Kidney tubule cell (primary cell): ENCODE measurements at places on chromosomes 11 and 22.
A peak's percentile ranks its signal among the peaks of the same experiment; 100 is the strongest.

GRCh38 chr11:72430741-72431570 is 3.4 kb downstream of the CLPB start:
- peak; percentile 68 for DNase-seq

- DNase-seq = no peak
Observed at GRCh38 chr11:66287889-66288670, 863 bp downstream of the YIF1A start.

DNA sequence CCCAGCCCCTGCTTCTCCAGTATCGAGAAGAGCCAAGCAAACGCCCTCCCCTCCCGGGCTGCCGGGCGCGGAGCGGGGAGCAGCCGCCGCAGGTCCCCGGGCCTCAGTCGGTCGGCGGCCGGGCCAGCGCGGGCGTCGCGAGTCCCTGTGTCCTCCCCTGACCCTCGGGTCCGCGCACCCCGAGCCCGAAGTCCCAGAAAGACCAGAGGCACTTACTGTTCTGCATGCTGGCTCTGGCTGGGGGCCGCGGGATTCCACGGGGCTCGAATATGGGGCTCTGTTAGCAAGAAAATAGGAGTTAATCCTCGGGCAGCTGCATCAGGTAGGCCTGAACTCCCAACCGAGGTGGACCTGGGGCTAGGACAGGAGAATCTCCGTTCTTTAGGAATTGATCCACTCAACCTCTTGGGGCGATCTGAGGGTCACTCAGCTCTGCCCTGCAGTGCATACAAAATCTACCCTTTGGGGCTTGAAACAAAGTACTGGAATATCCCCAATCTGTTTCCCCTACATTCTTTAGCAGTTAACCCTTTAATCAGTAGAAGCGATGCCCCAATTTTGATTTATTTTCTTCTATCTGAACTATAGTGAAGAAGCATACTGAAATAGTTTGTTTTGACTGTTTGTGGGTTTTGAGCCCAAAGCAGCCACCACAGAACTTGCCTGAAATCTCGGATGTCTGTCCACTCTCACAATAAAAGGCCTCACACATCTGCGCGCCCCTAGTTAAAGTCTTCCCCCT is 4.8 kb downstream of the PAX6 start:
- no peak for DNase-seq

GRCh38 chr11:64745521-64746328 is 1.8 kb upstream of the RASGRP2 start:
- DNase-seq = no peak

DNA sequence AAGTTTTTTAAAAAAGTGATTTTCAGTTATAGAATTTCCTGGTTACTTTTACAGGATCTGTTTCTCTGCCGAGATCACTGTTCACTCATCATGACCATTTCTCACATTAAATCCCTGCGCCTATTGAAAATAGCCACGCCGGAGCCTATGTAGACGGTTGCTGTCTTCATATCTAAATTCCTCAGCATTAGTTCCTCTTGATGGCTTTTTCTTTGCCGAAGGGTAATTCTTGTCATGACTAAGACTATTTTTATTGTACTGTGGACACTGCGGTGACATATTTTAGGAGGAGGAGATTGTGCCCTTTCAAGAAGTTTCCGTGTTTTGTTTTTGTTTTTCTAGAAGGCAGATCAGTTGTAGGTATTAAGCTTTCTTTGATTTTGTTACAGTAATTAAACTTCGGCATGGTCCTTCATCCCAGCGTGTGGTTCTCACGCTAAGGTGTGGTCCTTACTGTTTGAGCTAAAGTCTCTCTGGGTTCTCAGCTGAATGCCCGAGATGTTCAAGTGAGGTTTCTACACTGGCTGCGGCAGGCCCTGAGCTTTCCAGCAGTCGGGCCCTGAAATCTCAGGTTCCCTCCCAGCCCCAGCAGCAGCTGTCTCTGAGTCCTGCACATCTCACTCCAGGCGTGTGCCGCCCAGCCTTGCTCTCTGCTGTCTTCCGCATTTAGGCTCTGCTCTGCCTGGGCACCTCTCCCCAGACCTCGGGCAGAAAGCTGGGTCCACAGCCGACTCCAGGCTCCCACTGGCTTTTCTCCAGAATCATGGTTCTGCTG is 1110.5 kb downstream of the TBC1D22A start:
- DNase-seq = no peak

DNA sequence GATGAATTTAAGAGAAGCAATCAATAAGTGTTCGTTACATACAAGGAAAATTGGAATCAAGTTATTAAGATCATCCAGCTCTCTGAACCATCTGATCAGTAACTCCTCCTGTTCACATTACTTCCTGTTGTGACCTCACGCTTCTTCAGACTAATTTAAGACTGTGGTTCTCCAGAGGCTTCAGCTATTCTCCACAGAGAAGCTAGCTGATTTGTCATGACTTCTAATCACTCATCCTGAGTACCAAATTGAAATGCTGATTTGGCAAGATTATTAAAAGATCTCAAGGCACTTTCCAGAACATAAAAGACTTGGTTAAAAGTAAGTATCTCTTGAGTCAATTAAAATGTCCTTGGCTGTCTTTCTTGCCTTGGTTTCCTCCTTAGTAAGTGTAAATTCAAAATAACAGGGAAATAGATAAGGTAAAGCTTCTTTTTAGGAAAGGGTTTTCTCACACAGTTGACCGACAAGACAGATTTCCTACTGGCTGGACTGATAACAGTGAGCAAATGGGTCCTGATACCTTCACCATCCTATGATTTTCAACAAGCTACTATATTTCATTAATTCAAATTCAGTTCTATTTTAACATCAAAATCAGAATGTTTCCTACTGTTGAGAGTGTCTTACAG is 38.5 kb downstream of the GAB2 start:
- DNase-seq = peak; percentile 50

DNA sequence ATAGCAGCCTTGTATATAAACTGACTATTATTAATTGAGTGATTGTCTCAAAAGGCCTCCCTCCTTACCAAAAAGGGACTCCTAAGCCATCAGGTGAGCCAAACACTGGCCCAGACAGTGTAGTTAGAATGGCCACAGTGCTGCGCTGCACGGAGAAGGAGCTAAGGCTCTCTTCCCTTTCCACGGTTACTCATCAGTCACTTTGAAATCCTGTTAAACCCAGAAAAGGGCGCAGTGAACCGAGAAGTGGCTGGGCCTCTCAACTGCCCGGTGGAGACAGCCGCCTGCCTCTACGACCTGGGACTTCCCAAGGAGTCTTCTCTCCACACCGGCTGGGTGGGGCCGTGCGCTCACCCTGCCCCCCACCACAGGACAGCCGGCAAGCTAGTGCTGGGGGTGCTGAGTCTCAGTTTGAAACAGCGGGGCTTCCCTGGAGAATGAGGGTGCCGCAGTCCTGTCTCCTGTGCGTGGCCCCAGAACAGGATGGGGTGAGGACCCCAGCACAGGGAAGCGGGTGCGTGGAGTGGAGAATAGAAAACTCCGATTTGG is 1.3 kb downstream of the MYH9 start:
- peak; percentile 94 for DNase-seq

DNA sequence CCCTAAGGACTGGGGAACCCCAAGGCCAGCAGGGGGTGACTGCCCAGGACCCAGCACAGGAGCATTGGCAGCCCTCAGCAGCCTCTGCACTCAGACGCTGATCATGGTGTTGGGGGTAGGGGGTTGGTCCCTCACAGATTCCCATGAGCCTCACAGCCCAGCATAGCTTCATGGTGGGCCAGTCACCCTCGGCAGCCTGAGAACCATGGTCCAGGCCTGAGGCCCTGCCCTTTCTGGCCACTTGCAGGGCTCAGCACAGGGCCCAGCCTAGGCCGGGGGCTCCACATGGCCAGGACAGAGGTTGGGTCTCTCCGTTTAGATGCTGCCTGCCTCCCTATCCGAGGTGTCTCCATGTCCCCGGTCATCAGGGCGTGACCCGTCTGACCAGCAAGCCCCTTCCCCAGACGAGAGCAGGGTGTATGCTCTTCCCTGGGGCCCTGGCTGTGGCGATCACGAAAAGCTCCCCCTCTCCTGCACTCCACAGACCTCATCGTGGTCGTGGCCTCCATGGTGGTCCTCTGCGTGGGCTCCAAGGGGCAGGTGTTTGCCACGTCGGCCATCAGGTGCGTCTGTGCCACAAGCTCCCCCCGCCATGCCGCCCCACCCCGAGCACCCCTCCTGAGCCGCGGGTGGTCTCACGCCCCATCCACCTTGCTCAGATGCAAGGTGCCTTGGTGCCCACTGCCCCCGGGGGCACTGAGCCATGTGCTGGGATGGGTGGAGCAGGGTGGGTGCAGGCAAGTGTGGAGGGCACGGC is 126.2 kb downstream of the KCNQ1 start:
- DNase-seq = no peak

DNA sequence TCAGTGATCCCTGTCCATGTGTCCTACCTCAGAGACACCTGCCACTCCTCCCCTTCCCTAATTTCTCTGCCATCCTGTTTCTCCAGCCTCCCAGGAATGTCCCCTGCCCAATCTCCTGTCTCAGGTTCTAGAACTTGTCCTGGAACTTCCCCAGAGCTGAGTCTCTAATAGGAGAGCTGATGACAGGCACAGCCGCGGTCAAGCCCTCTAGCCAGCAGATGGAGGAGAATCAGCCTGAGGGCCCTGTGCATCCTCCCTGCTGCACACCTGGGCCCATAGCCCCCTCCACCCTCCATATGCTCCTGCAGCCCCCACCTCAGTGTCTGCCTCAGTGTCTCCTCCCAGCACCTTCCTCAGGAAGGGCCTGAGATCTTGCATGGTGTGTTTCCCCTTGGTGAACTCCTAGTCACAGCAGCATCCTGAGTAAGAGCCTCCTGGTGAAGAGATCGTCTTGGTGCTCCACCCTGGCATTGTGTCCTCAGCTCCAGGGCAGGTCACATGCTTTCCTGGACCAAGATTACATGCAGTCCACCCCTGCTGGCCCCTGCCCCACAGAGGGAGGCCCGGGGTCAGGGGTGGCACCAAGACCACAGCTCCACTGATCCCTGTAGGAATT is 43.9 kb upstream of the VPREB1 start:
- no peak for DNase-seq

DNA sequence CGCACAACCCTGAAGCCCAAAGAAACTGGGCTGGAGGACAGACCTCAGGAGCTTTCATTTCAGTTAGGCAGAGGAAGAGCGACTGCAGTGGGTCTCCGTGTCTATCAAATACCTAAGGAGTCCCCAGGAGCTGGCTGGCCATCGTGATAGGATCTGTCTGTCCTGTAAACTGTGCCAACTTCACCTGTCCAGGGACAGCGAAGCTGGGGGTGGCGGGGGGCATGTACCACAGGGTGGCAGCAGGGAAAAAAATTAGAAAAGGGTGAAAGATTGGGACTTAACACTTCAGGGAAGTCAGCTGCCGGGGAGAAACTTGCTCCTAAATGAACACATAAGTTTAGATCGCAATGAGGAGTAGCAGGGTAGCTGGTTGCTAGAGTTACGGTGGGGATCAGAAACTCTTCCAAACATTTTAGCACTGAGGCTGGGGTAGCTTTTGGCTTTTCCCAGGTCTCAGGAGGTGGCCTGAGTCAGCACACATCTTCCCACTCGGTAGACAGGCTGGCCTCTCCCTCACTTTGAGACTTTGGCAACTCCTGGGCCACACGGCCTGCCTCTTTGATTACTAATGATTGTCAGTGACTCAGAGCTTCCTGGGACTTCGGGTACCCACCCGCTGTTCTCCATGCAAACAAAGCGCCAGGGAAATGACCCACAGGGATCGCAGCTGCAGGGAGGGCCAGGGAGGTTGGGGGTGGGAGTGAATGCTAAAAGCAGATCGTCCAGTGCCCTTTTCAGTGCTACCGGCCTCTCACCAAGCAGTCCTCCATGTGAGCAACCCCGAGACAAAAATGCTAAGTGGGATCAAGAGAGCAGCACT is 2.9 kb upstream of the MTFP1 start:
- DNase-seq = peak; percentile 98

DNA sequence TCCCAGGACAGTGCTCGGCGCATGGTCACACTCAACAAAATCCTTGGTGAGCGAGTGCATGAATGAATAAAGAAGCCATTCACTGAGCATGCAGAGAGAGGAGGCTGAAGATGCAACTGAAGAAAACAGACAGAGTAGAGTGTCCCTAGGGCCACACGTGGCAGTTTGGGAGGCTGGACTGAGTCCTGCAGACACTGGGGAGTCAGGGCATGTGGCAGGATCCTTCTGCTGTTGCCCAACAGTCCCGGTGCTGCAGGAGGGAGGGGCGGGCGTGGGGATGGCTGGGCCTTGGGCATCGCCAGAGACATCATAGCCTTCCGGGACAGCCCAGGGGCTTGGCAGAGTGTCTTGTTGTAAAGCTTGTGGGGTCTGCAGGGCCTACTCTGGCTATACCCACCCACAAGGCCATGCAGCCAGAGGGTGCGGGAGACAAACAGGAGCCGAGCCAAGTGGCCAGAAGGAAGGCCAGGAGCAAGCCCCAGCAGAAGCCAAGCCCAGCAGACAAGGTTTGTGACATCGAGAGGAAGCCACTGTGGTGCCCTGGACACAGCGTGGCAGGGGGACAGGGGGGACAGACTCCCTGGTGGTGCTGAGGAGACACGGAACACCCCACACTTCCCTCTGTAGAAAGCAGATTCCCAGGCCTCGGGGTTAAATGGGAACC is 26.7 kb upstream of the FBLN1 start:
- DNase-seq = no peak

- no peak for DNase-seq
Observed at GRCh38 chr22:38611559-38611958, 41.6 kb upstream of the DMC1 start.

DNA sequence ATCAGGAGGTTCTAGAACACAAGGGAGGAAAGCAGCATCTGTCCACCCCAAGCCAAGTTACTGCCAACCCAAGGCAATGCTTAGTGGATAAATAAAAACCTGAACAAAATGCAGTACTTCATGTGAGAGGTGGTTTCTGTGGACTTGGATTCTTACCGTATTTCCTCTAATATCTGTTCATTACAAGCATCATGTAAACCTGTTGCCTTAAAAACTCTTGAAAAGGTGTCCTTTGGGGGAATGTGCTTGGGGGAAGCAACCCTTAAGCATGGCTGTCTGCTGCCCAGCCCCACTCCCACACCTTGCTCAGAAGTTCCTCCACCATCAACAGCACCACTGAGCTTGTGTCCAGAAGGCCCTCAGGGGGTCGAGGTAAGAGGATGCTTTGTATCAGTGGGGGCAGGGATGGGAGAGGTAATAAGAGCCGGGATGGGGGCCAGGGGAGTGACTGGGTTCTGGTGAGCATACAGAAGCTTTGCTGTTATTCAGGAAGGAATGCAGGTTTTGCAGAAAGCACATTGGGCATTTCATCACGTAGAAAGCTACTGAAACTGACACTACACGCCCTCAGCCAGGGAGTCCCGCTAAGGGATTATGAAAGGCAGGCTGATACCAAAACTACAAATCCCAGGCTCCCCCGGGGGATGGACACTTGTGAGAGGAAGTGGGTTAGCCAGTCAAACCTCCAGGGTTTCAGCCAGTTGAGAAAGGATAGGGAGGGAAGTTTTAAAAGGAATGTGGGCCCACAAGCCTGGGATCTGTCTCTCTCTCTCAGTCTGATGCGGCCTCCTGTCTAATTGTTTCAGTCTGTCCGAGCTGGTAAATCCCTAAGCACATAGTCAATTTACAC is 52.0 kb downstream of the KCNJ1 start:
- DNase-seq = peak; percentile 31

- DNase-seq = peak; percentile 87
Observed at GRCh38 chr11:118929501-118930093, 3.9 kb upstream of the BCL9L start.

GRCh38 chr22:17411213-17411612 is 42.0 kb downstream of the CECR2 start:
- no peak for DNase-seq

GRCh38 chr11:70483917-70484316 is 85.6 kb downstream of the CTTN start:
- DNase-seq = no peak
